ENCODE measurements at places on chromosomes 3 and 15.

- no peak for DNase-seq
Measured at GRCh38 chr3:55297245-55297644, 189.9 kb downstream of the WNT5A start.

DNA sequence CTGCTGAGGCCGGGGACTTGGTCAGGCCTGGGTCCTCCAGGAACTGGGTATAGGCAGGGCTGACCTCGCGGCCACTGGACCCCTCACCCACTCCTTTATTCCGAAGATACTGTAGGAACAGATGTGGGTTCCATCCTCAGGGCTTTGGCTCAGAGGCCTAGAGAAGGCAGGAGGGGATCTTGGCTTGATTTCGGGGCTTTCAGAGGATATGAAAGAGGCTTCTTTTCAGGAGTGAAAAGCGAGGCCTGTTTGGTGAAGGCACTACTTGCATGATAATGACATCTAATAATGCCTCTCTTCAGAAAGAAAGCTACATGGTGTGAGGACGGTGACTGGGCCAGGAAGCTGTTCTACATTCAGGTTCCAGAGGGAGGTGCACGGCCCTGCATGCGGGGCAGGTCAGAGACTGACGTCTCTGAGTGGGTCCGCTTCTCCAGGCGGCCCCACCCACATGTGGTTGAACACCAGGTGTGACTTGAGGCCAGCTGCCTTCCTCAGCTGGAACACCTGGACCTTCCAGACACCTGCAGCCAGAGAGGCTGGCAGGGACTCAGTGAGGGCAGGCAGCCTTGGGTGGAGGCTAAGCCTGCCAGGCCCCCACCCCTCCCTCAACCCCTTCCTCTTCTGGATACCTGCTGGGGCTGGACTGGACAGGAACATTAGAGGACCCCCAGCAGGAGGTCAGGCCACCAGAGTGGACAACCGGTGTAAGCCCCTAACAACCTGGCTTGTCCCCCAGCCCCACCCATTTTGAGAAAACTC is 31.1 kb upstream of the HHATL start:
- DNase-seq = no peak

DNA sequence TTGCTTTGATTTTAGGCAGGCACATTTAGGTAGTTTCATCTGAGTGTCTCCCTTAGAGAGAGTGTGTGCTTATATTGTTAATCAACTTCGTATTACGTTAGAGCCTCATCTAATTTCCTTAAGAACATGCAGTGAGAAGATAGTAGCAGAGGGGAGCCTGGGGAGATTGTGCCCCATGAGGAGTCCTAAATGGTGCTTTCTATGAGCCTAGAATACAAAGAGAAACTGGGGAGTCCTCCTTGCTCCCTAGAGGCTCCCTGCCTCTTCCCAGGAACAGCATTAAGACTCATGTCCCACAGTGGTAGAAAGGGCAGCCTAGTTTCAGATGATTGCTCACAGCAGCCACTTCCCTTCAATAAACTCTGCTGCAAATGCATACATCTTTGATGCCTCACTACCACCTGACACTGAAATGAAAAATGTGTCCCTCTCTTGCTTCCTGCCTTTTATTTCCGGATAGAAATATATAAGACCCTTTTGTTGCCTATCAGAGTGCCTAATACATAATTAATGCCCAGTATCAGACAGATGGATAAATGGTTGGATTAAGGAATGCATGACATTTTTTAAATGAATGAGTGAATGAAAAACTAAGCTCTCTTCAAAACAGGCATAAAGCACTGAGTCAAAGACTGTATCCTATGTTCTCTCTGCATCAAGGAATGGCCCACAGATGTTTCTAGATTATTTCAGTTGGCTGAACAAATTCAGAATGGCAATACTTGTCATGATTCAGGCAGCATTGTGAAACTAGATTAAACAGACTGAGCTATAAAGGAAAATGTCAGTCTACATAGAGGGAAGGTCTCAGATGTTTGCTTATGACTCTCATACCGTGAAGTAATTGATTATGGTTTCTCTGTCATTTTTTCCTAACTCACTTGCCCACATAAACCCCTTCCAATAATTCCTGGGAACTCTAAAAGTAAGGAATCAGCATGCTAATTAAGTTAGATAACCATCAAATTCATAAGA is 362.1 kb downstream of the LRRC3B start:
- DNase-seq = no peak

DNA sequence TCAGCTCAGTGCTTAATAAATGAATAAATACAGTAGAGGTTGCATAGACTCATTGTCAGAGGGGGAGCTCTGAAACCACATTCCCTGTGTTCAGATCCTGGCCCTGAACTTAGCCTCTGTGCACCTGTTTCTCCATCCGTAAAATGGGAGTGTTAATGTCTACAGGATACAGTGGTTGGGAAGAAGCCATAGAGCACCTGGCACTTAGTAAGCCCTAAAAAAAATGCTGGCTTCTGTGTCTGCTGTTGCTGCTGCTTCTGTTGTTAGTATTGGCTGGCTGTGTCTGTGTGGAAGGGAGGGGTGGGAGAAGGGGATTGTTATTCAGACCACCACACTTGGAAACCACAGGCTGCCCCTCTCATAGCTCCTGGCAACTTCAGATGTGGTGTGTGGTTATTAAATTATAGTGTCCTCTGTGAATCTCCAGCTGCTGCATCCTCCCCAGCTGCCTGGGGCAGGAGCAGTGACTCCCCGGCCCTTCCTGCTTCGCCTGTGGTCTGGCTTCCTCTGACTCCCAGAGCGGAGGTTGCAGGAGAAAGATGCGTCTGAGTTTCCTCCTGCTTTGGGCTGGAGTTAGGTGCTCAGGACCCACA is 31.0 kb downstream of the FGD5 start:
- no peak for DNase-seq

DNA sequence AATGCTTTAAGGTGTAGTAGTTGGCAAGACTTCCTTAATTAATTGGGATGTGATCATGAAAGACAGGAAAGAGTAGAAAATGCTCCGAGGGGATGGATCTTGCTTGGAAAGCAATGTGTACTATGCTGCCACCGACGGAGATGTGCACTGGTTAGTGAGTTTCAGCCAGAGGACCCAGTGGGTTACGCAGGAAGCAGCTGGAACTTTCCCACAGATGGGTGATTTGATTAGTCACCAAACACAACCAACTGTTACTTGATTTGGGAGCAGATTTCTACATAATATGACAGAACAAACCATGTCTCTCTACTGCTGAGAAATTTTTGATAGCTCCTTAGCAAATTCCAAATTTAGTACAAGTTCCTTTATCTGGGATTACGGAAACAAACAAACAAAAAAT is 245.4 kb upstream of the MCTP2 start:
- no peak for DNase-seq

DNA sequence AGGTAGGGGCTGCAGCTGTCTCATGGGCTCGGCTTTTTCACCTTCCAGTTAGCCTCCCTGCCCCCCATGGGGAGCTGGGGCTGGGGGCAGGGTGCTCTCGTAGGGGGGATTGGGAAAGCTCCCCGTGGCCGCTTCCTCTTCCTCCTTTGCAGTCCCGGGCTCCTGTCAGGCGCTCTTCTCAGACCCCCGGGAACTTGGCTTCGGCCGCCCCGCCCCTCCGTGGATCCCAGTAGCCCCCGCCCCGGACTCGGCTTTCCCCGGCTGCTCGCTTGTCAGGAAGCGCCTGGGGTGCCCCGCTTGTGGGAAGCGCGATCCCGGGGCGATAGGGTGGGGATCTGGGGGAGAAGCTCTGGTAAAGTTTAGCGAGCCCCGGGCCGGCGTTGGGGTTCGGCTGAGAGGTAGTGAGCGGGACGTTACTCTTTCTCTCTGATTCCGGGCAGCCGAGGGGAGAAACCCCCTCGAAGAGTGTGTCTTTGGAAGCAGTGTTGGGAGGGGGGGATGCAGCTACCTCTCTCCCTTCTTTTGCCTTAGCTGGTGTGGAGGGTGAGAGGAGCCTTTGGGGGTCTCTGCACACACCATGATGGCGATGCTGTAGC is 611 bp downstream of the PIAS1 start:
- DNase-seq = peak; percentile 8

DNA sequence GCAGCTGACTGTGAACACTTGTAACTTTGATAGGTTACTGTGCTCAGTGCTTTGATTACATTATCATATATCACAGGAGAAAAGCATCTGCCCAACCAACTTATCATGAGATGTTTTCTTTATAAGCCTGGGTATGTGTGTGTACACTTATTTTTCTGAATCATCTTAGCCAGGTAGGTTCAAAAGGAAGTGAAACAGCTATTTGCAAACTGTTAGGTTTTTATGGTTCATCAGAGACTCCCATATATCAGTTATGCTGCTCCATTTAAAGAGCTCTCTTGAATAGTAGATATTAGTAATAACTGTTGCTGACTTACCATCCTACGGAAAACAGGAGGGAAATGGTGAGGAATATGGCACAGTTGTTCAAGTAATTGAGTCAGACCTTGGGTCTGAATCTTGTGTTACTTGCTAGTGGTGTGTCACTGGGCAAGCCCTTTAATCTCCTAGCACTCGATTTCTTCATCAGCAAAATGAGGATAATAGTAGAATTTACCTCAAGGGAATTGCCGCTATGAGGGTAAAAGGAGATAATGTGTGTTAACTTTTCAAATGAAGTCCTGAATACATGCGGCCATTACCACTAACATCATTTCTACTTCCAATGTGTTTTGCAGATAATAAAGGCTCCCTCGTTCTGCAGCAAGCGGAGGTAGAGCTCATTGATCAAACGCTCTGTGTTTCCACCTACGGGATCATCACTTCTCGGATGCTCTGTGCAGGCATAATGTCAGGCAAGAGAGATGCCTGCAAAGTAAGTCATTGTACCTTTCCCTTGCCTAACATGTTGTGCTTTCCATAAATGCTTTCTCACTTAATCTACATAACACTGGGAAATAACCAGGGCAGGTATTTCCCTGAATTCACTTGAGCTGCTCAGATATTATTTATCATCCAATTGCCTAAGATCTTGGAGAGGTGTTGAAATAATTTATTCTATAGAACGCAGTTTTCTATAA is 7.8 kb upstream of the C3orf52 start:
- no peak for DNase-seq

GRCh38 chr3:170350515-170351413 is 6.8 kb upstream of the SKIL start:
- no peak for DNase-seq

DNA sequence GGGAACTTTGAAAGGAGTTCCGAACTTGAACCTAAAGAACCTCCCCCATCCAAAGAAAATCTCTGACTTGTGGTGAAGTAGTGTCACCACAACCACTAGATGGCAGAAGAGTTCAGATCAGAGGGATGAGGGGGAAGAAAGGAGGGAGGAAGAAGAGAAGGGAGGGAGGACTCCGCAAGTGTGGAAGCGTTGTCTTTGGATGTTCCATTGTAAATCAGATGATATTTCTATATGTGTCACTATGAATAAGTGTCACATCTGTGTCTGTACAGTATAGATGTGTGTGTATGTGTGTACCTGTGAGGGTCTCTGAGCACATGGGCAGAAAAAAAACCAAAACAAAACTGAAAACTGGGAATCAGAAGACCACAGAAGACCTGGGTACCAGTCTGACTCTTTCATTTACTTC is 16.9 kb downstream of the SLC24A1 start:
- DNase-seq = peak; percentile 78

- DNase-seq = no peak
Measured at GRCh38 chr15:44132057-44132456, 63.0 kb downstream of the FRMD5 start.

GRCh38 chr15:73303636-73304035 is 65.1 kb downstream of the HCN4 start:
- no peak for DNase-seq

GRCh38 chr3:106206146-106206545 is 337.3 kb upstream of the CBLB start:
- no peak for DNase-seq

GRCh38 chr3:24605511-24606028 is 110.9 kb upstream of the THRB start:
- DNase-seq = no peak

DNA sequence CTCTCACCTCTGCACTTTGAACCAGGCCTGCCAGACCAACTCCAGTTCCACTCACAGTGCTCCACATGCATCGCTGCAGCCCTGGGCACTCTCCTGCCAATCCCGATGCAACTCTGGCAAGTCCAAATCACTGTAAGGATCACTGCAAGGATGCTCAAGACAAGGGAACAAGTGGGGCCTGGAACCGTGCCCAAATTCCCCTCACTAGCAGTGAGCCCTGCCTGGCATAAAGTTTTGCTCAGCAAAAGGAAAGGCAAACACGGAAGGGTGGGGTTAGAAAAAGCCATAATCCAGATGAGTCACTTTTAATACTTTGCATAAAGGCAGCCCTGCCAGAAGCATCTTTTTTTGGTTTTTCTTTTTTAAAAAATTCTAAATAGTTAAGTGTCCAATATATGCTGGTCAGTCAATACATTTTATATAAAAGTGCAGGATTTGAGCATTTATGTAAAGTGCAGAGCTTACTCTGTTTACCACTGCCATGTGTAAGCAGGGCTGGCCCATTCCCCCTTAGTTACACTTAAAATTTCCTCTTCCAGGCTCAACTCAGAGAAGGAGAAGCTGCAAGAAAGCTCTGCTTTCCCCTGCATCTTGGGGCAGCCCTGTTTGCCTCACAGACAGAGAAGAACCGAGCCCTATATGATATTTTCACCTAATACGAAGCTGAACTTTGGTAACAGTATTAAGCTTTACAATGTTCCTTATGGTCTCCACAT is 102.2 kb downstream of the CD47 start:
- DNase-seq = no peak

DNA sequence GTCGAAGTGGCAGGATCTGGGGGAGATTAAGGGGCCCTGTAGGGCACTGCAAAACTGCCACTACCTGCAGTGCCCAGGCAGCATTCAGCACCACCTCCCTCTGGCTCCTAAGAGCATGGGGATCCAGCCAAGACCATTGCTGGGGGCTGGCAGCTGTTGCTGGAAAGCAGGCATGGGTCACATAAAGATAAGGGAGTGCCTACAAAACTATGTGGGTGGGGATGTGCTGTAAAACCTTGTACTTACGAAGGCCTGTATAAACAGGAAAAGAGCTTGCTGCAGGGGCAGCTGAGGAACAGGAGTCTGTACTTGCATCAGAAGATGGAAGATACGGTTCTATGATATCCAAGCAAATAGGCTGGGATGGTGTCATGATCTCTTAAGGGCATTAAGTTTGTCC is 27.1 kb downstream of the IL20RB start:
- DNase-seq = no peak

DNA sequence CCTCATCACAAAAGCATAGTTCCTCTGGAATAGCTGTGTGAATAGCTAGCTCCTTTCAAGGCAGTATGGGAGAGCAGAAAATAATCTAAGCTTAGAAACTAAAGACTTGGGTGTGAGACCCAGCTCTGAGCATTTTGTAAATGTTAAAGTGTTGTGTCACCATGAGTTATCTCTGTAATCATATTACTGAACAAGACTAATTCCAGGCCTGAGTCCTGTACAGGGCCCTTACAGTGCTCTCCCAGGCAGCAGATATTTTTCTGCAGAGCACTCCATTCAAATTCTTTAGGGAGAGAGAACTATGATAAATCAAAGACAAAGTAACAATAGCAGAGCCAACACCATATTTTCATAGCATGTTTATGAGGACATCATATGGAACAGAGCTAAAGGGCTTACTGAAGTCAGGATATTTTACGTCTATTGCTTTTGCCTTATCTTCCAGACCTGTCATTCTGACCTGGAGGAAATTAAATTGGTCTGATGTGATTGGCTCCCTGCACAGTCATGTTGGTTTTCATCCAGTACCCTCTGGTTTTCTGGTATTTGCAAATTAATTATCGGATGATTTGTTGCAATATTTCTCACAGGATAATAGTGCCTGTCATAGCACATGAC is 172.6 kb upstream of the PPP2R3A start:
- DNase-seq = no peak

All from thymus (tissue), 14 donors.